Inflammatory macrophage (primary cell): ENCODE measurements at places on chromosomes 3 and 15.

GRCh38 chr3:63067999-63068645 lies 192.9 kb upstream of the CADPS start:
- no peak for DNase-seq

DNA sequence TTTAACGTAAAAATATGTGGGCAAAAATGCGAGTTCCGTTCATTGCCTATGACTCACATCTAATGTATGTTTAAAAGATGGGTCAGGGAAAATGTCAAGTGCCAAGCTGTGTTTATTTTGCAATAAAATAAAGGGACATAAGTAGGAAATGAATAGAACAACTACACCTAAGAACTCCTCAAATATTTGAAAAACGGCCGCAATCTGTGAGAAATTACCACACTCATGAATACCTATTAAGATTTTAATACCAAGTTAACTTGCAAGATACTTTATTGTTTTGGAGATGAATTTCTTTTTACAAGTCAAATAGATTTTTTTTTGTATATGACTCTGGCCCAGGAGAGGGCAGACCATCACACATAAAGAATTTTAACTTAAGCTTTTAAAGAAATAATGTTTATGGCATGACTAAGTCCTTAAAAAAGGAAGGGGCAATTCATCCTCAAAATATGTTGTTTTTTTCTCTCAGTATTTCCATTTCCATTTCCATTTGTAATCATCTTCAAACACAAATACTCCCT lies 152.7 kb downstream of the SUCNR1 start:
- peak; percentile 4 for DNase-seq

DNA sequence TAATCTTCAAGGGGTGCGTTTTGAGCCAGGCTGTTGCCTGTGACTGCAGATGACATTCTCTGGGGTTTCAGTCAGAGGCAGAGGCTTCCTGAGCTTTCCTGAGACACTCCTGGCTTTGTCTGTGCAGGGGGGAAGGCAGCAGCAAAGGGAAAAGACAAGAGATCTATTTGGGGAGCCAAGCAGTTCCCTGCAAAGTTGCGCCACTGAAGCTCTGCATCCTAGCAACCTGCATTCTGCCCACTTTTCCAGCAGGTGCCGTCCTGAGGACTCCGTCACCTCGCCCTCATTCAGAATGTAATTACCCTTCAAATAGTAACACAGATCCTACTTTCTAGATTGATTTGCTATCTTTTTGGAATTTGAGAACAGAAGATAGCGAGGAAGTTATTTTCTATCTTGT lies 1.9 kb upstream of the TMEM158 start:
- DNase-seq: no peak

- DNase-seq: no peak
Measured at GRCh38 chr3:174335324-174335723, 523.8 kb upstream of the NAALADL2 start.

- no peak for DNase-seq
Measured at GRCh38 chr3:55165278-55165677, 237.4 kb upstream of the LRTM1 start.

GRCh38 chr3:53181024-53181371 lies 20.0 kb downstream of the PRKCD start:
- no peak for DNase-seq

DNA sequence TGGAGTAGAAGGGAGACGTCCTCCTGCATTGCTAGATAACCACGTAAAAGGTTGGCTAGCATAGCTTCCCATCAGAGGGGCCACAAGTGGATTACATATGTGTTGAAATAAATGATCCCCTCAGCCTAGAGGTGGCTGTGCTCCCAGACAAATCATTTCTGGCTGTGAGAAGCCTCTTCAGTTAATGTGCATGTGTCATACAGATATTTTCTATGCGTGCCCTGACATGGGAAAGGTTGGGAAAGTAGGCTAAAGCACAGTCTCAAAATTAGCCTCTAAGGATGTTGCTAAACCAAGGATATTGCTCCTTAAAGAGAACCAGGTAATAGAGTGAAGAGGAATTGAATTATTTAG lies 17.8 kb downstream of the USP3 start:
- DNase-seq: no peak

- DNase-seq: no peak
Measured at GRCh38 chr15:100862162-100862561, 17.5 kb upstream of the ALDH1A3 start.

GRCh38 chr15:71325481-71325880 lies 210.2 kb downstream of the THSD4 start:
- DNase-seq: no peak

- DNase-seq: no peak
Measured at GRCh38 chr3:10882851-10883250, 66.8 kb downstream of the SLC6A11 start.

- DNase-seq: peak; percentile 74
Measured at GRCh38 chr15:55334997-55335396, 16.0 kb downstream of the PIGB start.

GRCh38 chr3:152583963-152584362 lies 251.0 kb upstream of the P2RY1 start:
- no peak for DNase-seq

GRCh38 chr3:106208251-106208650 lies 339.4 kb upstream of the CBLB start:
- no peak for DNase-seq

GRCh38 chr3:101865751-101866509 lies 16.6 kb downstream of the NFKBIZ start:
- DNase-seq: no peak

GRCh38 chr3:34929036-34929435 lies 710.3 kb upstream of the ARPP21 start:
- no peak for DNase-seq

DNA sequence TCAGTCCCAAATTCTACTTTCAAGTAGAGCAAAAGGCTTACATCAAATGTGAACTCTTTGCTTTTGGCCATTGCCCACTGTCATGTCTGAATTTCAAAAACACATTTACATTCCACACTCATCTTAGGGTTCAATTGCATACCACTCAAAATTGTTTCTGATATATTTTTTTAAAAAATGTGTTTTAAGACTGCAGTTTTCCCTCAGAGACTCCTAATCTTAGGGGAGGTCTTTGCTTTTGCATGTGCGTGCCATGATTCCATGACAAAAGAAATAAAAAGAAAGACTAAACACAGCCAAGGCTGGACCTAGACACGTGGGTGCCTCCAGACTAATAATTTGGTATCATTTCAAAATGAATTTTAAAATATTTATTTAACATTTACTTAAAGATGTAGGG lies 396.8 kb upstream of the RASGRP1 start:
- no peak for DNase-seq
